Motor neuron (in vitro differentiated cells): ENCODE measurements at places on chromosomes 11 and 22.

- ATAC-seq = no peak
Measured at GRCh38 chr11:77799338-77799737, 21.2 kb downstream of the RSF1 start.

DNA sequence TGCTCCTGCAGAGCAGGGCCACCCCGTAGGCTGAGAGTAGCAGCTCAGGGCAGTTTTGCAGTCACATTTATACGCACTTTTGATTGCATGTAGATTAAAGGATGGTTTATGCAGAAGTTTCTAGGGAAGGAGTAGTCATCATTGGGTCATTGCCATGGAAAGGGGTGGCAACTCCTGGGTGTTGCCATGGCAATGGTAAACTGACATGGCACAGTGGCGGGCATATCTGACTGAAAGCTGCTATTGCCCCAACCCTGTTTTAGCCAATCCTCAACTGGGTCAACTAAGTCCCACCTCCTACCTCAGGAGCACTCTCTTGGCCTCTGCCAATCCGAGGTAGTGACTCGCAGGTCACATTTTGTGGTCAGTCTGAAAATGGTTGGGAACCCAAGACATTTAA is 2.4 kb upstream of the ARSA start:
- peak; percentile 3 for ATAC-seq

GRCh38 chr22:23579870-23580575 is at the start of gene IGLL1:
Gene IGLL1, minus strand, starts transcription at chr22:23580290. Its CDS starts 100 bp downstream, at chr22:23580190.
- no peak for ATAC-seq

DNA sequence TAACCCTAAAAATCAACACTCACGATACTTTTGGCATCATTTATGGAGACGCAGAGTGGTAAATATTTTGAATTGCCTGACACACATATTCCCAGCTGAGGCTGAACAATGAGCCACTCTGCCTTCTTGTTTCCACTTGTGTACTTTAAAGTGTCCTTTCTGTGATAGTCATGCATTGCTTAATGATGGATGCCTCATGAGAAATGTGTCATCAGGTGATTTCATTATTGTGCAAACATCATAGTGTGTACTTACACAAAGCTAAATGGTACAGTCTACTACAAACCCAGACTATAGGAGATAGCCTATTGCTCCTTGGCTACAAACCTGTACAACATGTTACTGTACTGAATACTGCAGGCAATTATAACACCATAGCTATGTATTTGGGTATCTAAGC is 44.2 kb downstream of the MRE11 start:
- ATAC-seq = peak; percentile 93

DNA sequence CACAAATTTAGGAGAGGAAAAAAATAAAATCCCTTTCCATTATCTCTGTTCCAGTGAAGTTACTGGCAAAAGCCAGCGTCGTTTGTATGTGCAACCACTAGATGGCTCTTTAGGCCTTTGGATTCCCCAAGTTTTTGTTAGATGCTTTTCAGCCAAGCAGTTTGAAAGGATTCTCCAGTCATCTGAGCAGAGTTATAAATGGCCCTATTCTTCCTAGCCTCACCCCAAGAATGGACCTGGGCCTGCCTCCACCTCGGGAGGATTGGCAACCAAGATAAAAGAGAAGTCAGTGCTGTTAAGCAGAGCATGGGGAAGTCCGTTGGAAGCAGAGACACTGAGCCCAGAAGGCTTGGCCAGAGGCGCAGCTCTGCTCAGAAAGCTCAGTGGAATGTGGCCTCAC is 15.4 kb downstream of the FAM181B start:
- peak; percentile 77 for ATAC-seq

DNA sequence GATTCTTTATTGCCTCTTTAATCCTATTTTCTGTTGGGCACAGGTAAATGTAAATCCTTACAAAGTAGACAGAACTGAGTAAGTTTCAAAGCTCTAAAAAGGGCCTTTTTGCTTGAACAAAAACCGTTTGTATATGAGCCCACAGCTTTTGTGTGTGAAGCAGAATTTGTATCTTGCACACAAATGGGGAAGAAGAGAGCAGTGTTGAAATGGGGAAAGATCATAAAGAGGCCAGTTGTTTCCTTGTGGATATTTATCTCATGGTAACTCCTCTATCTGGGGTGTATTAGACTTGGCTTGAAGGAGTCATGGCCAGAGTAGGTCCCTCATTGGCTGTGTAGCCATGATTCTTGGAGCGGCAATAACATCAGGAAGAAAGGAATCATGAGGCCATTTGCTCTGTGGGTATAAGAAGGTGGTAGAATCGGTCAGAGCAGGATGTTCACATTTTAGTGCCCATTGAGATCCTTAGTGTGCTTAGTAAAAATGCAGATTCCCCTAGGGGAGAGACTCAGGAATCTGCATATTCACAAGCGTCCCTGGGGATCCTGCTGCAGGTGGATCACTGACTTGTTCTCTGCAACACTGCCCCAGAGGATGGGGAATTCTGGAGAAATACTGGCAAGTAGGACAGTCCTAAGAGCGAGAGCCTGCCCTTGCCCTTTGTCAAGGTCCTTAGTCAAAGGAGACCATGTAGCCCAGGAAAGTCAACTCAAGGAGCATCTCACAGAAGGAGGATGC is 126.5 kb downstream of the LDLRAD3 start:
- no peak for ATAC-seq

DNA sequence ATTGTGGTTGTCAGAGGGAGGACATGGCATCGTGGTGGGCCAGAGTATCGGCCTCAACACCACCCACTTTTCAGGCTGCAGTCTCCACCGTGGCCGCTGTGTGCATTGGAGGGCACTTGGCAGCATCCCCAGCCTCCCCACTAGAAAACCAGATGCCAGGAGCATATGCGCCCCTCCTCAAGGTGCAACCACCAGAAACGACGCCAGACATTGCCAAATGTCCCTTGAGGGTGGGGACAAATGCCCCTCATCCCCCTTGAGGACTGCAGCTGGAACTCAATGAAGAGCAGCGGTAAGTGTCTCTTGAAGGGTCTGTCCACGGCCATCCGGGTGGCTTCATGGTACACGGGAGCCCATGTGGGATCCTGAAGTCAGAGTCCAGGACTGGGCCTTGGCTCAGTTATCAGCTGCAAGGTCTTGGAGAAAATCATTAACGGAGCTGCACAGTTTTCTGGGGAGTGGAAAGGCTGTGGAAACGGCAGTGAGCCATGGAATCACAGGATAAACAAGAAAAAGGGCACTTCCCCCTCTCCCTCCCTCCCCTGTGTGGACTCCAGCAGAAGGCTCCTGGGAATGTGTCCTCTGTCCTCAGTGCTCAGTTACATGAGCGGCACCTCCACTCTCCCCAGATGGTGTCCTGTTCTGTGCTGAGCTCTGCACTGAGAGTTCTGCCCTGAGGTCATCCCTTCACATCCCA is 324.4 kb upstream of the B3GAT1 start:
- ATAC-seq = no peak

- peak; percentile 13 for ATAC-seq
Measured at GRCh38 chr11:65329944-65330403, 3.7 kb upstream of the DPF2 start.

GRCh38 chr11:112925516-112926310 is 35.5 kb upstream of the NCAM1 start:
- no peak for ATAC-seq

GRCh38 chr22:31160328-31160978 is 471 bp downstream of the RNF185 start:
- ATAC-seq = peak; percentile 71

DNA sequence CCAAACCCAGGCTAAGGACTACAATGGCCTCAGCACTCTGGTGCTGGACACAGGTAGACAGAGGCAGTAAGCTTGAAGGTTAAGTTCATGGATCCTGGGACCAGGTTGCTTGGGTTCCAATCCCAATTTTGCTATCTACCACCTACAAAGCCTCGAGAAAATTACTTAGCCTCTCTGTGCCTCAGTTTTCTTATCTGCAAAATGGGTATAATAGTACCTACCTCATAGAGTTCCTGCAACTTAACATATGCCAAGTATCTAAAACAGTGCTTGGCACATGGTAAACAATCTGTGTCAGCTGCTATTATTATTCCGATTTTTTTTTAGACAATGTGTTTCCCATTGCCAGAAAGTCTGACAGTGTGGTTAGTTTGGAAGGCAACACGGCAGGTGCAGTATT is 37.5 kb downstream of the SYN3 start:
- no peak for ATAC-seq

- no peak for ATAC-seq
Measured at GRCh38 chr22:11066458-11067285, 4461.3 kb upstream of the OR11H1 start.

- peak; percentile 50 for ATAC-seq
Measured at GRCh38 chr11:86818462-86819192, 18.3 kb downstream of the PRSS23 start.

DNA sequence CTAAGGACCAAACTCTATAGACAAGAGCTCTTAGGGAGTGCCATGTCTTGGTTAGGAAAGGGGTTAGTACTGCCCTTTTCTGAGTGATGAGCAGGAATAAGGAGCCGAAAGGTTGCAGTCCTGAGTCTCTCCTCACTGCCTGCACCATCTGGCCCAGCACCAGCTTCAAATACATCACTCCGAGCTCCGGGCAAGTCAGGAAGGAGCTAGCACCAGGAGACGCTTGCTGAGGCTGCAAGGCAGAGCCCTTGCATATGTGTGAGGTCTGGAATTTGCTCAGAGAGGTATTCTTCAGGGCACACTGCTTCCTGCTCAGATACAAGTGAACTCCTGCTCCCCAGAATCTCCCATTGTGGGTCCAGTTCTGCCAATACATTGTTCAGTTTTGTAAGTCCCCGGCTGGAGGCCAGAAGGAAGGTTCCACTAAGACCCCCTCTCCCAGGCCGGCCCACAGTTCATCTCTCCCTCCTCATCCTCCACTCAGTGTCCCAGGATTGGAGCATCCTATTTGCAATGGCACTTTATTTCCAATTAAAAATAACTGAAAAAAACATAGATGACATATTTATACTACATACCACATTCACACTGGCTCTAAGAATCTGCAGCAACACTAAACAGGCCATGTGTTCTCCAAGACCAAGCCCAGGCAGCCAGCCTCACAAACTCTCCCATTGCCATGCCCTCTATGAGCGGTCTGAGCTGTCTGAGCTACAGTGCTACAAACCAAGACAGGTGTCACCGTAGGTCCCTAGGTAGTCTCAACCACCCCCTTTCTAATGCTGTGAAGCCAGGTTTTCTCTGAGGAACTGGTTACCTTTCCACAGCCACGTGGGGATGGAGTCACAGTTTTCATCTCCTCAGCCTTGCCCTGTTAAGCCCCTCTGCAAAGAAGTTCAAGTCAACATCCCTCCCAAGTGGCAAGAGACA is 55.1 kb upstream of the SPATA19 start:
- ATAC-seq = no peak
